ENCODE measurements at places on chromosomes 2 and 18.

DNA sequence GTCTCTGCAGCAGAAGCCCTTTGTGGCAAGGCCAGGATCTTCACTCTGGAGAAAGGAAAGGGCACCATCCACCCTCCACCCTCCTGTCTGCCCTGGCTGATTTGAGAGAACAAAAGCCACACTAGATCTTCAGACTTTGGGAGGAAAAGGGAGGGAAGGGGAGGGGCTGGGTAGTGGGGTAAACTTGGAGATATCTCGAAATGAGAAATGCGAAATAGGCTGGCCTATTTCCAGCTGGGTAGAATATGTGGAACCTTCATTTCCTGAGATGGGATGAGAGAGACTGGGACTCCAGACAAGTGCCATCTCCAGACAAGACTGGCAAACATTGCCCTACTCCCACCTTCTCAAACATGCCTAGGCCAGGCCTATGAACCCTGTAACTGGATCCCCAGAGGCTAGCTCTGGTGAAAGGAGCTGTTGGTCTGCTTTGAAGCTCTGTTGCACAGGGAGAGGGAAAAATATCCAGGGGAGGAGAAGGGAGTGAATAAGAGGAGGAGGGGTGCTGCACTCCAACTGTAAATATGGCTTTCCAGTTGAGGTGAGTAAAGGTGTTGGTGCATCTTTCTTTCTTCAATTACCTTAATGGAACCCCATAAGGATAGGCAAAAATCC, 1.7 kb downstream of the HOXD12 start:
- DNase-seq = no peak

DNA sequence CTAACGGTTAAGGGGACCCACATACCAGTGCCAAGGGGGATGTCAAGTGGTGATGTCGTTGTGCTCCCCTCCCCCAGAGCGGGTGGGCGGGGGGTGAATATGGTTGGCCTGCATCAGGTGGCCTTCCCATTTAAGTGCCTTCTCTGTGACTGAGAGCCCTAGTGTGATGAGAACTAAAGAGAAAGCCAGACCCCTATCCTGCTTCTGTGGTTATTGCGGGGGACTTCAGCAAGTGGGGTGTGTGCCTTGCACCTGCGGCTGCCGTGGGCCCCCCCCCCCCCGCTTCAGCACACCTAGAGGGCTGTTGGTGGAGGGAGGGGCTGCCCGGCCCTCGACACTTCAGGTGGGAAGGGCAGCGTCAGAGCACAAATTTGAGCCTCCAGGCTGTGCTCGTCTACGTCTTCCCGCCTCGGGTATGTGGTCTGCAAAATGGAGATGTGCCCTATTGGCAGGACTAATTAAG, 6.1 kb downstream of the CTDSP1 start:
- no peak for DNase-seq

GRCh38 chr2:75102011-75102410, 97.3 kb downstream of the TACR1 start:
- DNase-seq = no peak

DNA sequence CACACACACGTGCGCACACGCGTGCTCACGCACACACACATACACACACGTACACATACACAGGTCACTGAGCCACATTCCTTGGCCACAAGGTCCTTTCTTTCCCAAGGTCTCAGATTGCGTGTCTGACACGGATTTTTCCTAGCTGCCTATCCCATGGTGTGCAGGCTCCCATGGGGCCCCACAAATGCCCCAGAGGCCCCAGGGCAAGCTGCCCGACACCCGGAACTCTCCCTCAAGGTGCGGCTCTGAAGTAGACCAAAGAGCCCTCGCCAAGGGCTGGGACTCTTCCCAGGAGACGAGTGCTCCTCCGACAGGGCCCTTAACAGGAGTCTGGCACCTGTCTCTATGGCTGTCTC, 46.7 kb downstream of the SDC1 start:
- no peak for DNase-seq

DNA sequence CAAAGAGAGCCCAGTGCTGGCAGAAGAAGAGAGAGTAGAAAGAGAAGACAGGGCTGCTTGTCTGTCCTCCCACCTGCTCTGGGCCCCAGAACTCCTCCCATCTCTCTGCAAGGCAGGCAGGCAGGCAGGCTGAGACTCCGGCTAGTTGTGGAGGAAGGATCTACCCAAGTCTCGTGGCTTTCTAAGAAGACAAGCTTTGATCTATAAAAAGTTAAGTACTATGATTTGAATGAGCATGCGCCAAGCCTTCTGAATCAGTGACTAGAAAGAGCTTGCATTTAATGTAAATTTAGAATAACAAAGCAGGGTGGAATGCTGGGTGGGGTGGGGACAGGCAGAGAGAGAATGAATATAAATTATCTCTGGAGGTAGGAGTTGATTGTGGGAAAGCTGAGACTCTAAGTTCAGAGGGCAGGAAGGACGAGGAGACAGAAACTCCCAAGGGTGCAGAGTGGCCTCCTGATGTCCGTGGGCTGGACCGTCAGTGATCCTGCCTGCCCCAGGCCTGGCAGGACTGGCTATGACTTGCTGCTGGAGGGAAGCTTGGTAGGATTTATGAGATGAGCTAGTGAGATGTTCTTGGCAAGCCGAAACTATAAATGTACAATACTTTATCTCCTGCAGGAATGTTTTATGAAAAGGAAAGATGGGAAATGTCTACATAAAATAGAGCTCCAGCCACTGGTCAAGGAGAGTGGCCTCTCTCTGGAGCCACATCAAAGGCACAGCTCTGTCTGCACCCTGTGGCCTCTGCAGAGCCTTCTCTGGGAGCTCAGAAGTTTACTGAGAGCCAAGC, 447.5 kb downstream of the TNS1 start:
- no peak for DNase-seq

DNA sequence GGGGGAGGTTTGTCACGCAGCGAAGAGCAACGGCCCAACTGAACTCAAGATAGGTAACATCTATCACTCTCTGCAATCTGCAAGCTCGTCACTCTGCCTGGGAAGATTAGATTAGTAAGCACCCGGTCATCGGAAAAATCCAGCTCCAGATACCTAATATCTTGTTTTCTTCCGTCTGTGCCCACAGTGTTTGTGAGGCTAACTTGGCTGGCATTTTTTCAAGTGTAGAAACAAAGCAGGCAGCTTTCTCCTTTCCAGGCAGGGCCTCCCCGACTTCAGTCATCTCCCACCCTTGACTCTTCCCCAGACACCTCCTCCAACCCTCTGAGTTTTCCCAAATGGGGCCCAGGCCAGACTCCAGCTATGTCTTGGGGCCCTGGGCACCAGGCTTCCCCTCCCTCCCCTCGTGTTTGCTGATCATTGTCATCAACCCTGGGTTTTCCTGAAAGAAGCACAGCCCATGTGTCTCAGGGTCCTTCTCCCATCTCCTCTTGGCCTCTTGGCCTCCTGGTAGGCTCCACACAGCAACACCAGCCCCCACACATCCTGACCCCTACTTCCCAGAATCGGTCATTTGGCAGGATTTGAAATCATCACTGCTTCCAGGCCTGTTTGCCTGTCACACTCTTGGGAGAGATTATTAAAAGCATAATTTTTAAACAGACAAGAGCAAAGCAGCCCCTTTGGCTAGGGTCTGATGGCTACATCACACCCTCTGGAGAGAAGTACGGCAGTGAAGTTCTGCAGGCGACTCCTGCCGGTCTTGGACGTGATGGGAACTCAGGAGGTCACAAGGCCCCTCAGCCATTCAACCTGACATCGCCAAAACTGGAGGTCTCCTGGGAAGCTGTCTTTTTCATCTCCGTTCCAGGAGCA, 144.9 kb upstream of the ID2 start:
- no peak for DNase-seq

DNA sequence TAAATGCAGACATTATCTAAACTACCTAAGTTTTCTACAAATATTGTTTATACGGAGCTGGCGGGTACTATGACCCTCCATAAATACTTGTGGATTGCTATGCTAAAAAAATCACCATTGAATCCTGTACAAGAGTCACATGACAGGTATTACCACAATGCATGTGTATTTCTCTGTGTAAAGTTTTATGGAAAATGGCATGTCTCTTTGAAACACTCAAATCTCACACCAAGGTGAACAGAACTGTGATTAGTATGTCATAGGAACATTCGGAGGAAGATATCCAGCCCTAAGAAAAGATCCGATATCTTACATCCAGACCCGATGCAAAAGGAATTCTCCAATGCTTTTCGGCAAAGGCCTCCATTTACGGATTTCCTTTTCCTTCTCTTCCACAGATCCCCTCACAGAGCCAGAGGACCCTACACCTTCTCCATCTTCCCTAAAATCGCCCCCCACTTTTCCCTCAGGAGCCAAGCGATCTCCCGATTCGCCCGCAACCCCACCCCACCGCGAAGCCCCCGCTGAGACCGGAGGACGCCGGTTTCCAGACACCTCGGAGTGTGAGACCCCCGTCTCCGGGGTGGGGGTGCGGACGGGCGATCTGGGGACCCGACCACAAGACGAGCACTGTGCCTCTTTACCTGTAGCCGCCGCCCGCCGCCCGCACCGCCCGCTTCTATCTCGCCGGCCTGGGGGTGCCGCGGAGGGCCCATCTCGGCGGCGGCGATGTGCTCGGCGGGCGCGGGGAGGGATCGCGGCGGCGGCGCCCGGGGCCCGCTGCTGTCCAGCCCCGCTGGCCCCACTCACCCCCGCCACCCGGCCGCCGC, 1.2 kb downstream of the SAP130 start:
- DNase-seq = no peak

DNA sequence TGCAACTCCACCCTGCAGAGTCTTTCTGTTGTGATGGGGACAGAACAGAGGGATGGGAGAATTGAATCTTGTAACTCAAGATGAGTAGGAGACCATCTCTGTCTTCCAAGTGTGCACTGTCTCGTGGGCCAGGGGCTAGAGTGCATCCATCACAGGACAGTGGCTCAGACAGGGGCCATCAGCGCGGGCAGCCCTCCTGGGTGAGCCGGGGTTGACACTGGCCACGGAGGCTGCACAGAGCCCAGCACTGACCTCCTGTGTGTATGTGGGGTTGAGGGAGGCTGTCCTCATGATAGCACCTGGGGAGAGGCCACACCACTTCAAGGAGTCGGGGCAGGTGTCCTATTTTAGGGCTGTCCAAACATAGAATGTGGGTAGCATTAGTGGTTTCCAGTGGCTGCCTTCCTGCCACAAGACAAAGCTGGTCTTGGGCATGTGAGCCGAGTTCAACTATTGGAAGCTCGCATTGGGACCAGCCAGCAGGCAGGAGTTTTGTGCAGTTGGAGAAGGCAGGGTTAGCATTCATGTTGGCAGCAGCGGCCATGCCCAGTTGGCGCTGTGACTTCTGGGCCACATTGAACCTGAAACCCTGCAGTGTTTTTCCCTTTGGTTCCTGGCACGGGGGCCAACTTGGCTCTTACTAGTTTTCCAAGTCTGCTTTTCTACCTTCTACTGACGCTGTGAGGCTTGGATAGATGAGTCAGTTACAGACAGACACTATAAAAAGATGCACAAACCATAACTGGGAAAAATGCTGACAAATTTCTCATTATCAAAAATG, 45.3 kb downstream of the ACOXL start:
- DNase-seq = no peak
